Stimulated activated CD4-positive, alpha-beta T cell treated with anti-CD3 and anti-CD28 coated beads, Interleukin-4, amount 100 ng/mL, for 24 hours (primary cell): ENCODE measurements at places on chromosomes 5 and 9.

DNA sequence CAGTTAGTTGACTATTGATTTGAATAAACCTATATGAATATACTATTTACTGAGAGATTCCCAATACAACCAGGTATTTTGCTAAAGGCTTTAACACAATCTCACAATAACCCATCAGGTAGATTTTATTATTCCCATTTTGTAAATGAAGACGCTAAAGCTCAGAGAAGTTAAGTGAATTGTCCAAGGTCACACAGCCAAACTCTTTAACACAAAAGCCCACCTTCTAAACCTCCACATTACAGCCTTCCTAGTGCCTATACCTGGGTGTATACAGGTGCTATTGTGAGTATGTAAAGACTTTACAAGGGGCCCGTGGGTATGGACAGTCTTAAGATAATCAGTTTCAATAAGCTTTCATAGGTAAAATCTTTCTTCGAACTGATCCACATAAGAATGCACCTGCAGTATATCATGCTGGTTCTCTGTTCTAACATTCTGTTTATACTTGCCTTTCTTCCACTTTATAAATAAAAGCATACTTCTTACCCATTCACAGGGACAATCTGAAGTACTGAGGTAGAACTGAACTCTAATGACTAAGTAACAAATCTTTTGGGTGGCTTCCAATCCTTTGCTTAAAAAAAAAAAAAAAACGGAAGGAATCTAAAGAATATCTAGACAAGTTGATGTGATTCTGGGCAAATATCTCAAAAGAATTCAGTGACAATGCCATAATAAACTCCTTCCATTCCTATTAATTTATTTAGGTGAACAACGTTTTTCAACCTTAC is 59.1 kb downstream of the PJA2 start:
- no peak for DNase-seq

- no peak for DNase-seq
These were observed 2.2 kb downstream of the HSDL2 start for GRCh38 chr9:112382066-112382465.

DNA sequence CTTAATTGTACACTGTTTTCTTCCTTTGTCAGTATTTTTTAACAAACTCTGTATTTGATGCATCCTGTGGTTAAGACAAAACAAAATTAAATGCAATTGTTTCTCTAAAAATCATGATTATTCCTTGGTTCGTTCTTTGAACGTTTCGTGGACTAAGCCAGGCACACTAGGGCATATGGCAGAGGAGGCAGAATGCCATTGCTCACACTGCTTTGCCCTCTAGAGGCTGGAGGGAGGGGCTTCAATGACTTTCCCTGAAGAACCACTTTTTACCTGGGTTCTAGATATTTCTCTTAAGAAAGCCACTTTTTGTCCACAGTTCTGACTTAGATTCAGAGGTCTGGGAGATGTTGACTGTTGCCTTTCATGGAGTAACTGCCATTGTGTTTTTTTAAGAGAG is 236.2 kb upstream of the ADAMTSL1 start:
- DNase-seq = no peak

DNA sequence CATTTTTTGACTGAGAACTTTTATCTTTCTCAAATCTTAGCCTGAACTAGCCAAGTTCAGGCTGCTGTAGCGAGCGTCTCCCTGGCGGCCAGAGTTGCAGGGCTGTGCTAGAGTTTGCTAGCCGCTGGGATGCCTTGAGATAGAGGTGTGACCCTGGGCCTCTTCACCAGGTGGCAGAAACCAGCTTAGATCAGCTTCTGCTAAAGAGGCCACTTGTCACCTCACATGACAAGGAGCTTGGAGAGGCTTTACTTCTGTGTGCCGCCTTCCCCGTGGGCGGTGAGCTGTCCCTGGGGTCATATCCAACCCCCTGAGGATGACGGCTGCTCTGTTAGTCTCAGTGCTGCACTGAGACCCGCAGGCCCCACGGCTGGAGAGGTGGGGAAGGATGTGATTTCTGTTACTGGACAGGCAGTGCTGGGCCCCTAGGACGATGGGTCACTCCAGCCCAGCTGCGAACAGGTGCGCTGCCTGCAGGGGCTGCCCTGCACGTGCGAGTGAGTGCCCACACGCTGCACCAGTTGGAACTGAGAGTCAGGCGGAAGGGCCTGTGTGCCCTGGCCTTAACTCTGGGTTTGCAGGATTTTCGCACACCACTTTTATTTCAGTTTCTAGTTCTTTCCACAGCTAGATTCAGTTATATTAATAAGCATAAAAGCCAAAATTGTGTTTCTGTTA is 63.8 kb downstream of the EHMT1 start:
- DNase-seq = no peak
